ENCODE measurements at places on chromosomes 7 and 10.

DNA sequence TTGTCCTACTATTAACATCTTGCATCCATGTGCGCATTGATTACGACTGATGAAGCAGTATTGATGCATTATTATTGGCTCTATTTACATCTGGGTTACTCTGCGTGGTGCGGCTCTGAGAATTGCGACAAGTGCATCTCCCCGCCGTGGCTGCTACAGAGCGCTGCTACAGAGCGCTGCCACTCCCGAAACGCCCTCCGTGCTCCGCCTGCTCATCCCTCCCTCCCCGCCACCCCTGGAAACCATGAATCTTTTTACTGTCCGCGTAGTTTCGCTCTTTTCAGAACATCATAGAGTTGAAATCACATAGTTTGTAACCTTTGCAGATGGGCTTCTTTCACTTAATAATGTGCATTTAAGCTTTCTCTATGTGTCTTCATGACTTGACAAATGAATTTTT, 74.1 kb downstream of the ADARB2 start:
- DNase-seq, result no peak

GRCh38 chr10:26488344-26488743, 50.2 kb downstream of the APBB1IP start:
- DNase-seq, result no peak

DNA sequence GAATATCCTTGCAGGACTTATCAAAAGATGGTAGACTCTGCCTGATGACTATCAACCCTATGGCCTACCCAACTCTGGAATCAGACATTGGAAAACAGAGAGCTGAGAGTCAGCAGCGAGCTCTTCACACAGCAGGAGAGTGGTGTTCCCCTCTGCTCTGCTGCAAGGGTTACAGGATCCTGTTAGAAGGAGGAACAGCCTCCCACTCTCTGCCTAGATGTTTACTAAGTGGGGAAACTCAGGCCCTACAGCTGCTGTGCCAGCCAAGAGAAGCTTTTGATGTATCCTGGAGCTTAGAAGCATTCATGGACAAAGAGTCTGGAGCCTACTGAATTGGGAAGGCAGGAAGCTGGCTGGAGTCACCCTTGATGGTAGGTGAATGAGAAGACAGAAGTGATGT, 104.6 kb downstream of the ABLIM1 start:
- no peak for DNase-seq

- no peak for DNase-seq
Measured at GRCh38 chr10:32961343-32961894, 3.4 kb upstream of the ITGB1 start.

- peak; percentile 9 for DNase-seq
Measured at GRCh38 chr10:12405342-12406320, 56.3 kb downstream of the CAMK1D start.

GRCh38 chr7:155356323-155357105, 58.8 kb downstream of the INSIG1 start:
- peak; percentile 24 for DNase-seq

DNA sequence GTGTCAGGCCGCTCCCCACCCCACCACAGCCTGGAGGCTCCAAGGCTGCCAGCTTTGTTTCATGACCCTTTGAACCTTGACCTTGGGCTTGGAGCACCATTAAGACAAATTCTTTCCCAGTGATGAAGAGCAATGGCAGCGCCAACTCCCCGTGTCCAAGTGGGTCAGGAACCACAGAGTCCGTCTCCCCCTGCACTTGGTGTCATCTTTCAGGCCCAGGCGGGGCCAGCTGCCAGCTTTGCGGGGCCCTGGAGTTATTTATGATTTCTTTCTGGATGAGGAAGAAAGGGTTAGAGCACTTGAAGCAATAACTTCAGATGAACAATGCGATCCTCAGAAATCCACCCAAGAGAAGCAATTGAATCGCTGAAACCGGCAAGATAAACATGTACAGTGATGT, 110.8 kb downstream of the MYL10 start:
- DNase-seq, result no peak

DNA sequence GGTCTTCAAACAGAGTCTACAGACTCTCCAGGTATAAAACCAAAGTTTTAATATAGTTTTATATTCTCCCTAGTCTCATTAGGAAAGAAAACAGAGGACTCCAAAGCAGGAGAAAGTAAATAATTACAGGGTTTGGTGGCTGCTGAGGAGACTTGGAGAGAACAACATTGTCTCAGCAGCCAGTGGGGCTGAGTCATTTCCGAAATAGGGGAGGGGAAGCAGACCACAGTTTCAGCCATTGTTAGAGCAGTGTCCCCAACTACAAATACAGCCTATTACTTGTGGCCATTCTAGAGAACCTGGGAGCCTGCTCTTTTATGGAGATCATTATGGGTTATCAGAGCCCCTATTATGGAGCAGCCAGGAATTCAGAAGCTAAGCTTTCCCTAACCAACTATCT, 44.2 kb upstream of the A1CF start:
- DNase-seq, result no peak

All from hematopoietic multipotent progenitor cell treated with erythropoietin and hydrocortisone succinate and interleukin-3 and kit ligand, for 8 days (in vitro differentiated cells).